PC-3 (cell line): ENCODE measurements at places on chromosomes 1 and 21. TPM values are rescaled to one million over a fixed set of nuclear protein-coding genes. Genes with fewer than 3 reads are reported as not detected.

DNA sequence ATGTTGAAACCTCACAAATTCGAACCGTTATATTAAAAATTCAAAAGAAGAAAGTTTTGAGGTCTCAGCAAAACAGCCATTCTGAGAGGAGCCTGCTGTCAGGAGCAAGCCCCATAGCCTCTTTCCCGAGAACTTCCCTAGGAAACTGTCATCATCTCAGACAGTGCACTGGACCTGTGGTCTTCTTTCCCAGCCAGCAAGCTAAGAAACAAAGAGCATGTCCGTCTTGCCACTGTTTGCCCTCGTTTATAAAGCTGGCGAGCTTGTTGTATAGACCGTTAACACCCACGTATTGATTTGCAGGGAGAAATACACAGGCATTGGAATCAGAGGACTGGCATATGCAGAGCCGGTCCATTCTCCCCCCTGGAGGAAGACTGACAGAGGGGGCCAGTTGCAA lies 407.0 kb downstream of the NPHP4 start:
- no peaks in the 10 kb centered on the region for H3K4me1 ChIP-seq
- H3K36me3 ChIP-seq, result no peaks in the 10 kb centered on the region
- H3K27ac ChIP-seq, result no peak overlapping the region
- H3K4me3 ChIP-seq, result no peak overlapping the region
- peaks cover 38% of the 10 kb centered on the region for H3K27me3 ChIP-seq

- H3K36me3 ChIP-seq, result no peaks in the 10 kb centered on the region
- no peak overlapping the region for H3K4me3 ChIP-seq
- H3K27me3 ChIP-seq, result peaks cover 37% of the 10 kb centered on the region
- no peak for DNase-seq
These were observed 795 bp downstream of the SYT2 start for GRCh38 chr1:202709276-202710041.

DNA sequence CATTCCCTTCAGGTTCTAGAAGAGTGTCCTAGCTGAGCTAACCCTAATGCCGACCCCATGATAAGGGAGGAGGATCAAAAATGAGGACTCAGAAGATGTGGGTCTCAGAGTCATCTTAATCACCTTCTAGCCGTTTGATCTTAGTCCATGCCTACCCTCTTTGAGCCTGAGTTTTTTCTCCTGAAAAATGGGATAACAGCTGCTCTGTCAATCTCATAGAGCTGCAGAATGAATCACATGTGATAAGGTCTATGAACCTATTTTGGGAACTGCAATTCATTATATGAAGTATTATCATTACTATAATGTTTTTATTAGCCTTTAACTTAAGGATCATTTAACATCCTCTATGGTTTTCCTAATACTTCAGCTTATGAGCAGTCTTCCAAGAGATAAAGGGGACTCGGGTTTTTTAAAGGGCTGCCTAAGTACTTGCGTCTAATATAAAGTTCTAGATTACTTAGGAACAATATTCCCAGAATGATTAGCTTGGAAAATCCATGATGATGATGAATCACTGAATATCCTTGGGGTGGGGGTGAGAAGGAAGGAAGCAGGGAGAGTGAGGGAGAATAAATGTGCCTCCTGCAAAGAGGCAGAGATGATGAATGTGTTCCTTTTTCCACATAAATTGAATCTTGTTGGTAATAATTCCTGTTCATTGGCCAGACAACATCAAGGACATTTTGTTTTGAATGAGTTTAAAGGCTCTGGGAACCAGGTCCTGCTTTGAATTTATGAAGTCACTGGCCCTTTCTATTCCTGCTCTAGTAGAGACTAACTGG lies 66.8 kb downstream of the COLGALT2 start:
- H3K4me1 ChIP-seq, result no peaks in the 10 kb centered on the region
- no peaks in the 10 kb centered on the region for H3K27me3 ChIP-seq
- no peak overlapping the region for H3K4me3 ChIP-seq
- no peak for DNase-seq
- no peak overlapping the region for H3K27ac ChIP-seq
- H3K36me3 ChIP-seq, result no peaks in the 10 kb centered on the region

CRYAA gene
- not detected in 2 replicates for total RNA-seq

TRMT1L gene
- total RNA-seq, result 6.9 and 11.3 TPM in 2 replicates
